ENCODE measurements at places on chromosomes 4 and X.

DNA sequence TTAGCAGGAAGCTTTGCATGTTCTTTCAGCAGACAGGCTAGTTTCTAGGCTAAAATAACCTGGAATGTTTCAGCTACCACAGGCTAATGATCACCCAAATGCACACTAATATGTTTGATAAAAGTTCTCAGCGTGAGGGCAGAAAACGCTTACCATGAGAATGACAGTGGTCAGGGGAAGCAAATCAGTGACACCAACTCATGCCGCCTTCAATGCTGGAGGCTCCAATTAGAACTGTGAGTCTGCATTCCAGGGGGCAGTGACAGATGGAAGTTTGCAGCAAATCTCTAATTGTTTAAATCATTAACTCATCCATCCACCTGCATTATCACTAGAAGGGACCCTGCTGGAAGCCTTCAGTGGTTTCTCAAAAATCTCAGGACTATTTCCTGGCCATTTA is 43.2 kb downstream of the ANOS1 start:
- no peak for DNase-seq

DNA sequence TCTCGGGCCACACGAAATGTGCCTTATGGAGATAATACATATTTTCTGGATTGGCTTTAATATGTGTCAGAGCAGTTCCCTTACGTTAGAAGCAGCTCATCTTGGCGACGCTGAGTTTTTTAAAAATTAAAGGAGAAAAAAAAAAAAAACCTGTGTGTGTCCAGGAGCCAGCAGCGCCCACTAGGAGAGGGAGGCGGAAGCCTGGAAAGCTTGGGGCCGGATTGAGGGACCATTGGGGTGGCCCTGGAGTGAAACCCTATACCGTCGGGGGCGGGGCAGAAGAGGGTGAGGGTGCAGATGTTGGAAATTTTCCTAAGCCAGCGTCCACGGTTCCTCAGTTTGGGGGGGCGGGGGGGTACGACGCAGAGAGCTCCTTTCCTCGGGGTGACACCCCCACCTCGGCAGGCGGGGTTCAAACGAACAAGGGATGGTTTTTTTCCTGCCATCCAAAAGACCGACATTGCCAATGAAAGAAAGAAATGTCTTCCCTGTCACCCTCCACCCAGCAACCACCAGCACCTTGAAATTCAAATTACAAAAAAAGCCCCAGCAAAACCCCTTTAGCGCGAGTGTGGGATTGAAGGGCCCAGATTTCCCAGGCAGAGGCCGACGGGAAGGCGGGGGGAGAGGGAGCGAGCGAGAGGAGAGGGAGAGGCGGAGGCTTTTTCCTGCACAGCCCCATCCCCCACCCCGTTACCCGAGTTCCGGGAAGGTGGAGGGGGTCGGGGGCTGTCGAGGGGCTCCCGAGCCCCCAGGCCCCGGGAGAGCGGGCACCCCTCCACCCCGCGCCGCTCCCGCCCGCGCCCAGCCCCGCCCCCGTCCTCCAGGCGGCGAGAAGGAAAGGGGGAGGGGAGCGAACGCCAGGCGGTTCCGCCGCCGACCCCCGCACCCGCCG is 859 bp downstream of the SMARCA1 start:
- no peak for DNase-seq

GRCh38 chr4:52658641-52659000 is 480 bp downstream of the USP46 start:
- DNase-seq = no peak

DNA sequence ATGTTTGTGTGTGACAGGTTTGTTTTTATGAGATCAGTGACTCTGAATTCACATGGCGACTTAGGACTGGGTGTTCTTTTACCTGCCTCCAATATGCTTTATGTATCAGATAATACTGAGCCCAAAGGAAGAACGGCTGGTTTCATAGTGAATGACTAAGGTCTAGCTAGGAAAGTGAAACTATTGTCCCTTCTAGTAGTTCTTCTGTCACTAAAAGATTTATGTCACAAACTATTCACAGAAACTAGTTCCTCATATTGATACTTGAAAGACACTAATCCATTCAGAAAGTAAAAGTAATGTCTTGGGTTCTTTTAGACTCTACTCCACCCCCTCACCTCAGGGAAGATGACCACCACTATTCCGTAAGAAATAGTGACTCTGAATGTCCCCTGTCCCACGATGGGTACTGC is 81.7 kb downstream of the EGF start:
- no peak for DNase-seq

GRCh38 chrX:79110731-79111130 is 33.8 kb upstream of the GPR174 start:
- DNase-seq = no peak

DNA sequence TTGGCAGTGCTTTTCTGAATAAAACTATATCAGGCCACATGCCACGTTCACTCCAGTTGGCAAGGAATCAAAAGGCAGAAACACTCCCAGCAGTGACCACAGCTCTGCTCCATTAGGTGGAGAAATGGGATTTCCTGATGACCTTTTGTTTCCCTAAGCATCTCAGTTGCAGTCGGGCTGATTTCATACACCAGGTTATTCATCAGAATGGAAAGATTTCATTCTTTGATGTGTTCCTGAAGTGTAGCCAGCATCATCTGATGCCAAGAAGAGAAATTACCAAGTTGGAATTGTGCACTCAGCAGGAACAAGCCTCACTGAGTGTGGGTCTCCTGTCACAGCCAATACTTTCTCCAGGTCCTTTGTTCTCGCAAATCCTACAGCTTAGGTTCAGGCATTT is 193.7 kb downstream of the SPATA18 start:
- no peak for DNase-seq

DNA sequence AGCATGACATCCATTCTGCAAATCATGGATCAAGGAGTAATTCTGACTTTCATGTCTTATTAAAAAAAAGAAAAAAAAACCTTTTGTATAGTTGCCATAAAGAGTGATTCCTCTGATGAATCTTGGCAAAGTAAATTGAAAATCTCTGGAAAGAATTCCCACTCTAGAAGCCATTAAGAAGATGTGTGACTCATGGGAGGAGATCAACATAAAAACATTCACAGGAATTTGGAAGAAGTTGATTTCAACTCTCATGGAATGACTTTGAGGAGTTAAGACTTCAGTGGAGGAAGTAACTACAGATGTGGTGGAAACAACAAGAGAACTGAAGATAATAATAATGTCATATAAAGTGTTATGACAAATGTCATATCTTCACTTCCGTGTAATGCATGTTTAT is 204.2 kb downstream of the PABPC4L start:
- no peak for DNase-seq

DNA sequence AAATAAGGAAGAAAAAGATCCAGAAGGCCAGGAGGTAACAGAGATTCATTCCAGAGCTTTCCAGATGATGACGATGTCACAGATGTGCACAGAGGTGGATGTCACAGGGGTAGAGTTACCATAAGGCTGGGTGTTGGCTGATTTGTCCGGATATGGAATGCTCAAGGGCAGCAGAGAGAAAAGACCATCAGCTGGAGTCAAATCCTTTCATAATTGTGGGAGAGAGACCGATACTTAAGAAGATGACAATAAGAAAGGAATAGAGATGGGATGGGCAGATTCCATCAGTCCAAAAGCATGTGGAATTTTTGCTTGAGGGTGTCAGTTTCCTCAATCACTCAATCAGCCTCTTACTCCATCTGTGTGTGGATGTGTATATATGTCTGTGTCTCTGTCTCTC is 150.4 kb downstream of the CENPC start:
- no peak for DNase-seq

GRCh38 chr4:10006231-10006600 is 15.1 kb downstream of the SLC2A9 start:
- DNase-seq = no peak

DNA sequence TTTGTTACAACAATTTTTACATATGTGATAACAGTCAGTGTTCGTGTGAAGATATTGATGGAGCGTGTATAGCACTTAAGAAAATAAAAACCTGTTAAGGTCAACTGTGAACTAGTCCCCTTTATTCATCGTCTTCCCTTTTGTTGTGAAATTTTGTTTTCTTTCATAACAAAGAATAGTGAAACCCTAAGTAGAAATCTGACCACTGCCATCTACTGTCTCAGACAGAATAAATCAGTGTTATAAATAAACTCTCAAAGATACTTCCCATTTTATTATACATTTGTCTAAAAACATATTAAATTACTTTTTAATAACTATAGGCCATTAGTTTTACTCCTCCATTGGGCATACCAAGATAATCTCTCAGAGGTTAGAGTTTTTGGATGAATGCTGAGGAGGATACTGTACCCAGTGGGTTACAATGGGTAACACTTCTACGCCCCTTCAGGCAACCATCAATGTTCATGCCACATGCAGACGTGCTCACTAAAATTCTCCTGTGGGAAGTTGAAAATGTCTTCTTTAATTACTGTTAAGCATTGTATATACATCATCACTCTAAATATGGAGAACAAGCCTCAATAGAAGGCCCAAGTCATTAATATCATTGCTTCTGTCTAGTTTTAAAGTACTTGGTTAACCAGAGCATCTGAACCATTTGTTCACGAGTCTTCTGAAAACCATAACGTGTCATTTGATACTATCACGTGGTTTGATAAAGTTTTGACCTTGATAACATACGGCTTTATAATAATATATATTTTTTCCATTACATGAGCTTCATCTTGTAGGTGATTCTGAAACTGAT is 171.2 kb downstream of the TMA16 start:
- DNase-seq = no peak

GRCh38 chr4:11299016-11299415 is 129.7 kb downstream of the HS3ST1 start:
- DNase-seq = no peak

- DNase-seq = no peak
Measured at GRCh38 chr4:116925900-116926457, 159.4 kb downstream of the TRAM1L1 start.

DNA sequence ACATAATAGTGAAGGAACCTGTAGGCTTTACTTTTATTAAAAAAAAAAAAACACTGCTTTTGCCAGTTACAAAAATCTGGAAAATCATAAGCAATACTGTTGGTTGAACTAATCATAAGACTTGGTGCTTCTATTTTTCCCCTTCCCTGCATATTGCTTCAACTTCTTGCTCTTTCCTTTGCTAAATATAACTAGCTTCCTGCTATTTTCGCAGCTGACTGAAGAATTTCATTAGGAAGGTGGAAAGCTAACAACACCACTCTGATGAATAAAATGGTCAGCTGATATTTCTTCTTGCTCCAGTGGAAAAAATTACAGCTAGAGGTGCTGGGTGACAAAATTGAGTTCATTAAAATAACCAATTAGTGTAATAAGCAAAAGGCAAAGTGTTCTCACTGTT is 39.3 kb downstream of the MEPE start:
- no peak for DNase-seq

GRCh38 chr4:165905405-165906027 is 32.5 kb downstream of the TLL1 start:
- no peak for DNase-seq
